SJCRH30 (cell line): ENCODE measurements at places on chromosomes 16 and 17. TPM values are rescaled to one million over a fixed set of nuclear protein-coding genes. Genes with fewer than 3 reads are reported as not detected.

GRCh38 chr16:28208824-28209223 is 2.9 kb downstream of the XPO6 start:
- DNase-seq: no peak

- DNase-seq: peak; percentile 50
These were observed 1.6 kb downstream of the LASP1 start for GRCh38 chr17:38871247-38872015.

DNA sequence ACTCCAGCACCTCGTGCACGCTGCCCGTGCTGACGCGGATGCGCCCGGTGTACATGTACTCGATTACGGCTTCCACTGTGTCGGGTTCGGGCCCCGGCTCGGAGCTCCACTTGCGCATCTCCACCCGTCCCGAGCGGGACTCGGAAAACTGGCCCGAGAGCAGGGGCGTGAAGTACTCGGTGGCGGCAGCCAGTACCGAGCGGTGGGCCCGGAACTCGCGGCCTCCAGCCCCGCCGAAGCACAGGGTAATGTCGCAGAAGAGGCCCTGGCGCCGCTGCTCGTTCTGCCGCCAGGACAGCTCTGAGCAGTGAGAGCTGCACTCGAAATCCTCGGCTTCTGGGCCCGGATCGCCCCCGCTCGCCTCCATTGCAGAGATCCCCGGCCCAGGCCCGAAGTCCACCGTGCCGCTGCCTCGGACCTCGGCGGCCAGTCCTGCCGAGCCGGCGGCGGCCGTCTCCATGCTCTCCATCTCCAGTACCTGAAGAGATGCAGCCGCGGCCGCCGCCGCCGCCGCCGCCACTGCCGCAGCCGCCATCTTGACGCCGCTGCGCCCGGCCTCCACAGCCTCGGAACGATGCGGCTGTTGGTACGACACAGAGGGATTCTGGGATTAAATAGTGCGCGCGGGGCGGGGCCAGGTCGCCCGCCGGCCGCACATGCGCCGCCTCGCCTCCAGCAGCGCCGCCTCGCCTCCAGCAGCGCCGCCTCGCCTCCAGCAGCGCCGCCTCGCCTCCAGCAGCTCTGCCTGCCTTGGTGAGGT is at the start of gene KLHL11:
Gene KLHL11, minus strand, starts transcription at position 588 of the 760 bp plus-strand sequence. Its CDS starts 53 bp downstream, at position 535.
- DNase-seq: peak; percentile 87

- DNase-seq: no peak
These were observed 2.3 kb upstream of the GRB2 start for GRCh38 chr17:75407655-75408352.

- no peak for DNase-seq
These were observed 21.5 kb downstream of the CCL4 start for GRCh38 chr17:36124879-36125824.

GRCh38 chr16:711548-712320 is 3.2 kb upstream of the METRN start:
- peak; percentile 81 for DNase-seq

DNA sequence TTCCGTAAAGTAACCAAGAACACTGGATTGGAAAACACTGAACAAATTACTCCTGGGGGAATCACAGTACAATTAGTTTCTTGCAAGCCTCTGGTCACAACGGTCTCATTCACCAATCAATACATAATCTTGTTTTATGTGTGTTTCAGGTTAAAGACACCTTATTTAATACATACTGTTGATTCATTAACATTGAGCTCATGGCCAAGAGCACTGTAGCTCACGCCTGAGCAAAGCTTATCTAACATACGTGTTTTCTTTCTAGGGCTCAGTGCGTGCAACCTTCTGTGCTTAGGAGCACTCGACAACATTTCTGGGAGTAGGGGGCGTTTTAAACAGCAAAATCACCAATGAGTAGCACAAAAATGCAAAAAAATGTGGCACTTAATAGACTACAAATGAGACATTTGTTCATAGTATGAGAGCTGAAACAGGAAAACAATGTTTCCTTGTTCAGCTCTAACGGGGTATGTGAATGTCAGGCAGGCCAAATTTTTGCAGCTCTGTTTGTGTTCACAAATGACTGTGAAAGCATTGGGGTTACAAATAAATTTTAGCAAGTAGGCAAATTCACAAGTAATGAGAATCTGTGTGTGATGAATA is 206.2 kb downstream of the CNTNAP4 start:
- DNase-seq: no peak

DNA sequence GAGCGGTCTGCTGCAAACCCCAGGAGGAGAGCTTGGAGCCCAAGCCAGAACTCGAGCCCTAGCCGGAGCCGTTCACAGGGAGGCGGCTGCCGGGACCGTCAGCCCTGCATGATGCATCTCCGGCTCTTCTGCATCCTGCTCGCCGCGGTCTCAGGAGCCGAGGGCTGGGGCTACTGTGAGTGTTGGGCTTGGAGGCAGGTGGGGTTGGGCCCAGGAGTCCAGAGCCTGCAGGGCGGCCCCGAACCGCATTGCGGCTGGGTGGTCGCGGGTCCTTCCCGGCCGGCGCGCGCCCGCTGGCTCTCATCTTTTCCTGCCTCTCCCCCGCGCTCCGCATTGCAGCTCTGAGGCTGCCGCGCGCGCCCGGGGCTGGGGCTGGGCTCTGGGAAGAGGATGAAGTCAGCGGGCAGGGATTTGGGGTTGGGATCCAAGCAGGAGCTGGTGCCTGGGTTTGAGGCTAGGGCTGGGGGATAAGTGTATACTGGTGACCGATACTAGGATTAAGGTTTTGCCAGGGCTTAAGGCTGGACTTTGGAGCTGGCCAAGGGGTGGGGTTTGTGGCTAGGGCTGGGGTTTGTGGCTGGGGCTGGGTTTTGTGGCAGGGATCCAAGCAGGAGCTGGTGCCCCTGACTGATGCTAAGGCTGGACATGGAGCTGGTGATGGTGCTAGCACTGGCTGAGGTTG is 532 bp downstream of the CNTNAP1 start:
- peak; percentile 83 for DNase-seq

DNA sequence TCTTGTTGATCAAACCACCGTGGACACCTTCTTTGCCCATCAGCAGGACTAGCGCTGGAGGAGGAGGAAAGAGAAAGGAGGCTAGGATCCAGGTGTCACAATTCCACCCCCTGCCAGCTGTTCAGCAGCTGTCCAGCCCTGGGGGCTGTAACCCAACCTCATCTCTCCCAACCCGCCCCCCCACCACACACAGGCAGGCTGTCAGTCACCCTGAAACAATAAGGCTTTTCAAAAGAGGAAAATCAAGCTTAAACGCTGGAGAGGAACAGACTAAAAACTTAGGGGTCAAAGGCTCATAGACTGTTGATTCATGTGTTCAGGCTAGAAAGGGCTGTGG is 2.4 kb downstream of the PFN1 start:
- DNase-seq: peak; percentile 92

Gene CDH13
- 30.8 and 34.5 TPM in 2 replicates for total RNA-seq

DNA sequence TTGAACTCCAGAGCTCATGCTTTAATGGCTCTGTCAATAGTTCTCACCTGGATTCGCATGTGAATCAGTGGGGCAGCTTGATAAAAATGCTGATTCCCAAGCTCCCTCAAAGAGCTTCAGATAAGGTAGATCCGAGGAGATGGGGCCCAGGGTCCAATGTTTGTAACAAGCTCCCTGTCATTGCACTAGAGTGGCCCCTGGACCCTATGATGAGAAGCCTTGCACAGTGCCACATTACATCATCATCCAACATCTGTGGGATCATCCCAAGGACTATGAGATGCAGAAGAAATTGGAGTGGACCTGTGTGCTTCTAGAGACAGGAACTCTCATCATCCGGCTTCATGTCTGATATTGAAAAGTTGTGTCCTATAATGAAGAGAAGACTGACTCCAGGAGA is 340.8 kb downstream of the SHISA9 start:
- DNase-seq: no peak

DNA sequence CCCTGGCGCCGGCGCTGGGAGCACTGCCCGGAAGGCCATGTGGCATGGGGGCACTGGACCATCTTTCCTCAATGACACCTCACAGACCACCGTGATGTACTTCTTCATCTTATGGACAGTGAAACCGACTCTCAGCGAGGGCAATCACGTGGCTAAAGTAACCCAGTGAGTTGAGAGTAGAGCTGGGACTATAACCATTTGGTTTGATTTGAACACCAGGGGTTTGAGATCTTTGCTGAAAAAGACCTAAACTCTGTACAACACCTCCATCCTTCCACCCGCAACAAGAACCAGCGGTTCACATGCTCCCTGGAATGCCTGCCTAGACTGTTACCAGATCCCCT is 3.3 kb downstream of the ITGA2B start:
- no peak for DNase-seq
